ENCODE measurements at places on chromosomes 5 and 9. TPM values are rescaled to one million over a fixed set of nuclear protein-coding genes. Genes with fewer than 3 reads are reported as not detected.

- no peak for DNase-seq
These were observed 211.5 kb downstream of the EBF1 start for GRCh38 chr5:158888206-158888605.

DNA sequence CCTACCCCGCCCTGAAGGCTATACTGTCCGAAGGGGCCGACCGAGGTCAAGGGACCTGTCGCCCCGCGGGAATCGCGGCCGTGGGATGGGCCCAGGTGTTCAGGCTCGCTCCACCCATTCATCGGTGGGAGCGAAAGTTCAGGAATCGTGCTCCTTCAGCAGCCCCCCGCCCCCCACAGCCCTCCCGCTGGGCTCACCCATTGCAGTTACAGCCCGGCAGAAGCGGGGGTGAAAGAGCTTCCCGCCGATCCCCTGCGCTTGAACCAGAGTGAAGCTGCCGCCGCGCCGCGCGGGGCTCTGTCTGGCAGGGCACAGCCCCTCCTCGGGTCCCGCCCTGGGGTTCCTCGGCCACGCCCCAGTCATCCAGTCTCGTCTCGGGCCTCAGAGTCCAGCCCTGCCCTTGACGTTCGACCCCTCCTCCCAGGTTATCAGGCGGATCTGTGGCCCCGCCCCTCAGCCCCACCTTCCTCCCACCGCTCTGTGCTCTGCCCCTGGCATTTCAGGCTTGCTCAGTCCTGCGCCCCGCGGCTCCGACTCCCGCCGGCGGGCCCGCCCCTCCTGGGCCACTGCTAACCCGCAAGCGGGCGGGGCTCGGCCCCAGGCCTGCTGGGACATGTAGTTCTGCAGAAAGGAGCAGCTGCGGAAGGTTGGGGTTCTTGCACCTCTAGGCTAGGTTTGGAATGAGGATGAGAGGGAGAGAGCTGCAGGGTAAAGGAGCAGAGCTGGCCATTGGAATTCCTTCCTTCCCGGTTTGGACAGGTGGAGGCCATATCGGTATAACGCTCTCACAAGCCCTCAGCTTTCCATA lies at the start of gene MYORG:
Gene MYORG (minus strand): TSS at position 303 of the 808 bp plus-strand sequence. CDS start 3,955 bp downstream, outside the sequence.
- peak; percentile 99 for DNase-seq

GRCh38 chr9:110103257-110103656 lies 104.7 kb downstream of the C9orf152 start:
- no peak for DNase-seq

Gene RNF145
- total RNA-seq, result 59.1 TPM

DNA sequence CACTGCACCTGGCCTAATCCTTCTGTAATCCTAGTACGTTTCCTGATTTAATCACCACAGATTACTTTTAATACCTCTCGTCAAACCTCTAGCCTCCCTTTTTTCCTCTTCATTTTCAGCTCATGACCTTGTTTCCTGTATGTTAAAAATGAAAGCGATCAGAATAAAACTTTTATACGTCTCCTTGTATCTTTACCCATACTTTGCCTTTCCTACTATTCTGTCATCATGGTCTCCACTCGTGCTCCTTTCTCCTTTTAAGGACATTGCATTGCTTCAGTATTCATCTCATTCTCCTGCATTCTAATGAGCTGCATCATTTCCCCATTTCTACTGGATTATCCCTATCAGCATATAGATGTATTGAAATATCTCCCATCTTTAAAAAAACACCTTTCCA lies 8.5 kb downstream of the CDC42SE2 start:
- no peak for DNase-seq

DNA sequence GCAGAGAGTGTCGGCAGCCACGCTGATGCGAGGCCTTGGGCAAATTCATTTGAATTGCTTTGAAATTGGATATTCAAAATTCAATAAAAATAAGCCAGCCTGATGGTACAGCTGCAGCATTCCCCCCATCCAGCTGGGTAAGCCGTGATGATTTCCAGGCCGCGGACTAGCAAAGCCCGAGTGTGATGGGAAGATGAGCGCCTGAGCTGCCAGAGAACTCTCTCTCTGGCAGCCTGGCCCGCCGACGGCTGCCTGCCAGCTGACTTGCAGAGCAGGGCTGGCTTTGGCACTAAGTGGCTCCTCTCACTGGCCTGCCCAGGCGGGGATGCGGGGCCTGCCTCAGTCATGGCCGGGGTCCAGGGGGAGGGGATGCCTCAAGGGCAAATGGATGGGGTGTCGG lies 268.3 kb upstream of the WWC1 start:
- DNase-seq, result no peak

Gene TSSK1B
- total RNA-seq, result not detected

DNA sequence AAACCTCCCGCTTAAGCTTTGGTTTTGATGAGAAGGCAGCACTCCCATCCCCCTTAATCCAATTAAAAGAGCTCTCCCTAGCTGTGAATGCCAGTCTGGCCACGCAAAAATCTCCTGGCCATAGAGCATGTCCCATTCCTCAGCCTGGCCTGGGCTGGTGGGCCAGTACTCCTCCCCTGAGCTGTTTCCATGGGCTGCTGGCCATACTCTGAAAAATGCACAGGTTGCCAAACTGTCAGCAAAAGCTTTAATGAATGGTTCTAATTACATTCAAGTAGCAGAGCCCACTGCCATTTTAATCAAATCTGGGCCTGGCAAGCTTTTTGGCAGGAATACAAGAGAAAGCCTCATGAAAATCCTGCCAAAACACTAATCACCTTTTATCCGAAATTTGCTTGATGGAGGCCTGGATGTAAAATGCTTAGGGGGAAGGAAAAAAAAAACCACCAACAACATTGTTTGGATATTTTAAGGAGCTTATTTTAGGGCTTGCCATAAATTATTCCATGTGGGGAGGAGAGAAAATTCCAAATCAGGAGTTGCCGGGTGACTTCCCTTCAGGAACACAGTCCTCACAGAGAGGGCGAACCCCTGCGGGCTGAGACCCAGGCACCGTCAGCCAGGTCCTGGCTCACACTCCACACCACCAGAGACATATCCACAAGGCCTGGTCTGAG lies 243.3 kb downstream of the SEC61B start:
- DNase-seq, result no peak

GRCh38 chr9:114524247-114524681 lies 19.0 kb upstream of the WHRN start:
- no peak for DNase-seq

Gene BNC2
- 40.8 TPM for total RNA-seq

- no peak for DNase-seq
These were observed 554.3 kb downstream of the PRELID2 start for GRCh38 chr5:145280806-145281205.

DNA sequence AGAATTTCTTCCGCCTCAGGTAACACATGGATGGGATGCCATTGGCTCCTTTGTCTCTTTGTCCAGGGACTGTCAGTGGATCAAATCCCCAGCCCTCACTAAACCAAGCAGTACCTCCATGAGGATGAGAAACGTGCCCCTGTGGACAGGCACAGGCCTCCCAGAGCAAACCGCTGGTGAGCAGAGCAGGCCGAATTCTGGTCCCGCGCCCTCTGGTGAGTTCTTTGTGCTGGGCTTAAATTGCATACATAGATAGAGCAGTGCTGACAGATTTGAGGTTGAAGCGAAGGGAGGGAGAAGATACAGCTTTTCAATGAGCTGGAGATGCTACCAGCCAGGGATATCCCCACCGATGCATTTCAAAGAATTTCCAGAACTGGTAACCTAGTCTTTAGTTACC lies 143.8 kb downstream of the HSD17B3 start:
- no peak for DNase-seq

Gene RLN1
- total RNA-seq, result 0.39 TPM

DNA sequence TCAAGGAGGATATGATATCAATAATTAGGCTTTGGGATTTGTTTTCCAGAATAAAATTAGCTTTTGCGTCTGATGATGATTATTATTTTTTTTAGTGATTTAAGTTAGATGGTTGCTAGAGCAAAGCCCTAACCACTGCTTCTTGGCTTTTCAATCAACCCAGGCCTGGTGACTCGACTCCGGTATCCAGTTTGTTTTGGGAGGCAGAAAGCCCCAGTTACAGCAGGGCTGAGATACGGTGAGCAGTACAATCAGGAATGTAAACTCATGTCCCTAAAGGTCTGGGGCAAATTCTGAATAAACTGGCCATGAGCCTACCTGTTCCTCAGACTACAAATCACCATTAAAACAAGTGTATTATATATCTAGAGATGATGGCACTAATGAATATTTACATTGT lies 24.4 kb upstream of the CYFIP2 start:
- DNase-seq, result no peak

Gene MTREX
- total RNA-seq, result 123 TPM

GRCh38 chr5:16992444-16992843 lies 56.4 kb upstream of the MYO10 start:
- DNase-seq, result no peak

Gene OGN
- not detected for total RNA-seq

GRCh38 chr9:120382453-120382852 lies 197.5 kb downstream of the CDK5RAP2 start:
- no peak for DNase-seq

DNA sequence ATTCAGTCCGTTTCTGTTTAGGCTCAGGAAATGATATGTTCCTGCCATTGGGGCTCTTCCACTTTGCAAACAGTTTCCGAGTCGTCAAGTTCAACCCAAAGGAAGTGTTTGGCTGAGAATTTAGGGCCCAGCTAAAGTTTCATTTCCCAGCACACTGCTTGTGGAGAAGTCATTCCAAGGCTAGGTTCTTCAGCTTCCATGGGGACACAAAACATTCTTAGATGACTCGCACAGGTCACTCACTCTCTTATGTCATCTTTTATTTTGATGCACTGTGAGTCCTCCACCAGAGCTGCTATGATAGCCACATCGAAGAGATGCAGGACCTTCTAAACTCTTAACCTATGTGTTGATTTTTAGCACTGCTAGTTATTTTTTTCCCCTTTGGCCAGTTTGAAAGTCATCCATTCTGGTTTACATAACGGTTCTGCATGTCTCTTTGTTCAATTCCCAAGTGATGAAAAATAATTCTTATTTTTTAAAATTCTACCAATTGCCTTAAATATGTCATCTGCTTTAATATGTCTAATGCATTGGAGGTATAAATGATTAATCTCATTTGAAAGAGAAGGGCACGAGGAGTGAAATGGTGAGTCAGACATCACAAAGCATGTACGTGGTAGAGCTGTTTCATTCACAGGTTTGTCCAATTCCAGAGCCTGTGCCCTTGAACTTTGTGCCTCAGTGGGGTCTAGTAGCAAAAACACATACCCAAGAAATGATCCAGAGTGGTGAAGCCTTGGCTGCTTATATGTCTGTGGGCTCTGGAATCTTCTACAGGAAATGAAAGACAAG lies 84.3 kb downstream of the ZNF462 start:
- DNase-seq, result no peak

- peak; percentile 55 for DNase-seq
These were observed 2.4 kb downstream of the PIP5KL1 start for GRCh38 chr9:127927988-127928675.

Gene CHD1
- 62.7 TPM for total RNA-seq

DNA sequence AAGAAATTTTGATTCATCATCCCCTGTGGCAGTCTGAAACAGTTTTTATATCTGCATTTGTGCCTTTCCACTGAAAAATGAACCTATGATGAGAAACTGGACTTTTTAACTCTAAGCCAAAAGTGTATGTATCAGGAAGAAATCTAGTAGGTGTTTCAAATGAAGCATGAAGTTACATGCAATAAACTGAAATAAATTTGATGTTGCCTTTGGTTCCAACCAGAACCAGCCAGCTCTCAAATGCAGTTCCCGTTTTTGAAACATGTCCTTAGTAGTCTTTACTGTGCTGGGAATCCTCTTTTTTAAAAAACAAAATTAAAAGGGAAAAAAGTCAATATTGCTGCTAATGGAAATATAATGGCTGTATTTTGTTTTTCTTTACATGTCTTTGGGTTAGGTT lies 43.9 kb downstream of the HACD4 start:
- DNase-seq, result no peak

Gene ZBTB6
- total RNA-seq, result 10.2 TPM

DNA sequence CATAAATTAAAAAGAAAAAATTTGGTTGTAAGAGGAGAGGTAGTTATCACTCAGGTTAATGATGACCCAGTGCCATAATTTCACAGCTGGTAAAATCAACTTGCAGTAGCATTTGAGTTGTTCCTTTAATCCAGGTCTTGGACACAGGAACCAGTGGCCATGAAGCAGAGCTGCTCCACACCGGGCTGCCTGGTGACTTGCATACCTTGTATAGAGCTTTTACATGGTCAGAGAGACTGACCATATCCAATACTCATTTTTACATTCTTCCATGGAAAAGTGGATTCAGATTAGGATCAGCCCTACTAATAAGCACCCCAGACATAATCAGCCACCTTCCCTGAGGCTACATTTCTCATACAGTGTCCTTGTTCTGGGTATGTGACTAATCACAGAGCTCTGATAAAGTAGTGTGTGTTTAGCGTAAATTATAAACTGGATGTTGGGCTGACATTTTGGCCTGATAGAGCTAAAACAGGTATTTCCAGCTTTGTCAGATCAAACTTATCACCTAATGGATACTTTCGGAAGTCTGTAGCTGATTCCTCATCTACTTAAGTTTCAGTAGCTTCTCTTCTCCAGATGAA lies 77.0 kb upstream of the ZSWIM6 start:
- DNase-seq, result no peak

DNA sequence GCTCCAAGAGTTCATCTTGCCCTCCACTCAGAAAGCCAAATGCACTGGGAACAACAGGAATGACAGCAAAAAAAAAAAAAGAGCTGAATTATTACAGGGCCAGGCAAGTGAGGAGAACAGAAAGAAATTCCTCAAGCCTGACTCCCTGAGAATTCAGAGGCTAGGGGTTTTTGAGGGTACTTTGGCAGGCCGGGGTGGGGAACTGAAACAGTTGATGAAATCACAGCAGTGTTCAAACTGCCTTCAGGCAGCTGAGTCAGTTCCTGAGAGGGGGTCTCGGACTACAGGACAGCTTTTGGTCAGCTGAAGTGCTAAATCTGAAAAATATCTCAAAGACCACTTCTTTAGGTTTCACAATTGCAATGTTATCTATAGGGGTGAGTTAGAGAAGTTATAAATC lies 419.4 kb downstream of the SEMA5A start:
- no peak for DNase-seq

- DNase-seq, result peak; percentile 56
These were observed 986 bp downstream of the PLPP1 start for GRCh38 chr5:55533521-55534435.

DNA sequence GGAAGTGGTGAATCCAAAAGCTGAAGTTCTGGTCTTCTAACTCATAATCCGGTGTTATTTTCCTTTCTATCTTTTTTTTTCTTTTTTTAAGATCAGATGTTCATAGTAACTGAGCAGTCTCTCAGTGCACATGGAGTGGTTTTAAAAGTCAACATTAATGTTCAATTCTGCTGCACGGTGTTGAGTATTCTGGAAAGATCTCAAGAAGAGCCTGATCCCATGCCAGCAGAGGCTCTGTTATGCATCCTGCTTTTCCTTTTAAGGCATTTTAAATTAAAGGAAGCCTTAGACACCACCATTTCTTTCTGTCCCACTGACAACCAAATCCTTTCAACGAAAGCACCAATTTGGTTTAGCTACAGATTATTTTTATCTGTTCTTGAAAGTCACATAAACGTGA lies 33.4 kb downstream of the SEMA5A start:
- DNase-seq, result no peak

GRCh38 chr9:93128011-93128714 lies 5.9 kb downstream of the NINJ1 start:
- peak; percentile 22 for DNase-seq

GRCh38 chr5:33641744-33642505 lies 201.2 kb downstream of the TARS1 start:
- no peak for DNase-seq
